Stimulated activated CD4-positive, alpha-beta T cell treated with anti-CD3 and anti-CD28 coated beads, TNF-alpha, amount 100 ng/mL, for 24 hours (primary cell): ENCODE measurements at places on chromosomes 5 and 9.

GRCh38 chr5:149849966-149850910 lies 94.4 kb downstream of the PDE6A start:
- no peak for DNase-seq

GRCh38 chr5:115336201-115336720 lies 39.8 kb upstream of the CCDC112 start:
- no peak for DNase-seq

- DNase-seq, result no peak
Observed at GRCh38 chr5:81825237-81825636, 74.3 kb upstream of the SSBP2 start.

DNA sequence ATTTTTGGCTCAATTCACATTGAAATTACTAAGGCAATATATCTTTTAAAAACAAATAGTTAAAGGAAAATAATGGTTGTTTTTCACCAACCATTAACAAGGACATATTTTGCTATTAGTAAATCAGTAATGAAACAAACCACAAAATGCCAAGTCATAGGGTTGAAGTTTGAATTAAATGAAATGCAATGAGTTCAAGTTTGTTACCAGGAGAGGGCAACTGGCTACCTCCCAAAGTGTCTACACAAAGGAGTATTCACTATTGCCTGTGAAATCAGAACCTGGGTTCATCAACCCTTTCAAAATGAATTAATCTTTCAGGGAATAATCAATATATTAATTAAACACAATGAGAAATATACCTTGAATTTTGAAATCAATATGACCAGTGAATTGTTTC lies 138.4 kb upstream of the DMRTA1 start:
- DNase-seq, result no peak

DNA sequence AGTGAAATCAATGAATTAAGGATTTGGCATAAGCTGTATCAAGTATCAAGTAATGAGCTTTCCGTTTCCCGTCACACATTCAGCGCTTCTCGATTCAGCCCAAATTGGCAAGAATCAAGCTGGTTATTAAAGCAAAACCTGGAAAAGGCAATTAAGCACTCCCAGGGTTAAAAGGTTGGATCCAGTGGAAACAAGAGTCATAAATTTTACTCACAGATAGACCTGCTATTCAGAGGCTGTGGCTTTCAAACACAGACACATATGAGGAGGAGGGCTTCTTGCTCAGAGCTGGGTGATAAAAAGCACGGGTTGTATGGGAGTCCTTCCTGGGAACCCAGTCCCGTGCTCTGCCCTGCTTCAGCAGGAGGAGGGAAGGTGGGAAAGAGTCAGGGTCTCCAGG lies 112.3 kb upstream of the CXCL14 start:
- no peak for DNase-seq

- DNase-seq, result no peak
Observed at GRCh38 chr5:171984748-171985419, 21.6 kb downstream of the FBXW11 start.

DNA sequence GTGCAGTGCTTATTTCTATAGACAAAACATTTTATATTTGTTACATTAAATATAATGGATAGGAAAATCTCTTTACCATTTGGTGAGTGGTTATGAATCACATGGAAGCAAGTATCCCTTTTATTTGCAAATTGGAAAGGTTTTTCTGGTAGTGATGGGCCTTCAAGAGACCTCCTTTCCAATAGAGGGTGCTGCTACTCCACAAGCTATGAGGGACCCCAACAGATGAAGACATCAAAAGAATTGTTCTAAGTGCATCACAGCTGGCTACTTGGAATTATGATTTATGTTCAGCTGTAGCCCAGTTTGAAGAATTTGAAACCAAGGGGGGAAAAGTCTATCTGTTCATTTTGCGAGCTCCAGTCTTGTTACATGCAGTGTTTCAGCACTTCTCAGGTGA lies 493.7 kb upstream of the SGCD start:
- no peak for DNase-seq

GRCh38 chr9:124869466-124869985 lies 7.6 kb downstream of the ARPC5L start:
- peak; percentile 33 for DNase-seq

DNA sequence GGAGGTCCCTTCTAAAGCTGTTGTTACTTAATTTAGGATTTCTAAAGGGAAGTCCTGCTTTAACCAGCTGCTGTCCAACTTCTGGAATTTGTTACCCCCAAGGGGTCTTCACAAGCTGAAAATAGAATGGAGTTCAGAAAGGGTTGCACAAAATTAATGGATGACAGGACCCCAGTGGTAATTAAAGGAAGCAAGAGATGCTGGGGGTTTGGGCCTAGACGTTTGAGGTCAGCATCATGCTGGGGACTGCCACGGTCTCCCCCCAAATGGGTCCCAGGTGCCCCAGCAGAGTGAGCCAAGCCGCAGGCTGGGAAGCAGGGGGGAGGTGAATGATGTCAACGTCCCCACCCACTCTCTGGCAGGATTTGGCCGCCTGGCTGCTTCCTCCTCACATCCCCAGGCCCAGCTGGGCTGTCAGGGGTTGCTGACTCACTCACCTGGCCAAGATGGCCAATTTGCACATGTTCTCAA lies 97.5 kb upstream of the ARAP3 start:
- no peak for DNase-seq
